Non-pigmented ciliary epithelial cell (primary cell): ENCODE measurements at places on chromosomes 13 and 19.

DNA sequence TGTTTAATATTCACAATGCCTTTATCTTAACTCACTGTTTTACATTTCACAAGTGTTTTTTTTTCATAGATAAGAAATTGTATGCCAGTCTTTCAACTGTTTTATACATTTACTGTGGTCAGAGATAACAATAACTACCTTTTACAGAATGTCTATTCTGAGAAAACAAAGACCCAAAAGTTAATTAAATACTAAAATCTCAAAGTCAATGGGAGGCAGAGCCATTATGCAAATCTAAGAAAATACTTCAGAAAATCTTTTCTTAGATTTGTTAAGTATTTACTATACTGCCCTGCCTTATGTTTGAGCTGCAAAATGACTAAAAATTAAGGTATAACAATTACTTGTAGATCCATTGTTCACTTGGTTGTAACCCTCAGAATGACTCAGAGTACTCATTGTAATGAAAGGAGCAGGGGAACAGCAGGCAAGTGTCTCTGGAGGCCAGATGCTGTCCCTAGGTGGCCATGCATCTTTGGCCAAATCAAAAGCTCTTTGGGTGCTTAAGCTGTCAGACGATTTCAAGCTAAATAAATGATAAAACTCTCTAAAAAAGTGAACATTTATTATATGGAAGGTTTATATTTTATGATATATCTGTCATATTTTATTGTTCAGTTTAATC is 770.1 kb upstream of the PCDH20 start:
- no peak for DNase-seq

- no peak for DNase-seq
Observed at GRCh38 chr19:30004403-30004802, 62.4 kb downstream of the URI1 start.

DNA sequence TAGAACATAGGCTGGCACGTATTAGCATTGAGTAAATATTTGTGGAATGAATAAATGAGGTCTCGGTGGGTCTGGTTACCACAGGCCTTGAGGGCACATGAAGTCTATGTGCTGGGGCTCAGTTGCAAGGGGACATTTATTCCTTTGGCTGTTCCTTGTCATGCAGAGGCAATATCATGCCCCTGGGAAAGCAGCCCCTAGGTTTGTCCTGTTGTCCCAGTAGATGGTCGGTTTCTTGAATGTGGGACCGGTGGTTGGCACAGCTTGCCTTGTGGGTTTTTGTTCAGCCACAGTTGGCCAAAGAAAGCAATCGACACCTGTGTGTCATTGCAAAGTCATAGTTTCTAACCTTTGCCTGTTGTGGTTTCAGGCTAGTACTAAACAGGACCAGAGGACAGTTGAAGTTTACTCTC is 24.7 kb upstream of the GPR183 start:
- no peak for DNase-seq

GRCh38 chr13:75170311-75170710 is 311.7 kb downstream of the TBC1D4 start:
- no peak for DNase-seq

DNA sequence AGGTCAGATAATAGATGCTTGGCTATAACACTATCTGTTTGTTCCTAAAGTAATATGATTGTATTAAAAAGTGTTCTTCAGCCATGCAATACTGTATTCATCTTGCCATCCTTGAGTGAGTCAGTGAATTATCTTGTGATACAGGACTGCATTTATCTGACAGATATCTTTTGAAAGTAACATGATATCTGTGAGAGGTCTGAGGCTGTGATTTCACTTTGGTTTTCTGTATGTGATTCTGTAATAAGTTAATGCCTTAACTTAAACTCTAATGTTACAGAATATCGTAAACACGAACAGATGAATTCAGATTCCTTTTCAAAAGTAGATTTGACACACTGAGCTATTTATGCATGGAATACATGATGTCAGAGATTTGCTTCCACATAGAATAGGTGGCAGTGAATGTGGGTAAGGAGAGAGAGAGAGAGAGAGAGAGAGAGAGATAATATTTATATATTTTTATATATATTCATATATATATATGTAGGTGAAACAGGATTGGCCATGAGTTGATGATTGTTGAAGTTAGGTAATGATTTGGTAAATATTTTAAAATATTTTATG is 97.9 kb upstream of the RNF113B start:
- no peak for DNase-seq

- DNase-seq: no peak
Observed at GRCh38 chr19:8206147-8207087, 2.8 kb upstream of the CERS4 start.

GRCh38 chr13:26517936-26518335 is 39.5 kb upstream of the WASF3 start:
- no peak for DNase-seq

DNA sequence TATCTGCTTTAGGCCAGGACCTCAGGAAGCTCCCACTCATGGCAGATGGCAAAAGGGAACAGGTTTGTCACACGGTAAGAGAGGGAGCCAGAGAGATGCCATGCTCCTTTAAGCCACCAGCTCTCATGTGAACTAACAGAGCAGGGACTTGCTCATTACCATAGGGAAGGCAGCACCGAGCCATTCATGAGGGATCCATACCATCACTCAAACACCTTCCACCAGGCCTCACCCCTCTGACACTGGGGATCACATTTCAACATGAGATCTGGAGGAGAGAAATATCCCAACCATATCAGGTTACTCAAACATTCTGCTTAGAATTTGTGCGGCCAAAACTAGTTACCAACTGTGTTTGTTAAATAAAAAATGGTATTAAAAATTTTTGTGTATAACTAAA is 427.0 kb downstream of the UQCRFS1 start:
- DNase-seq: no peak

DNA sequence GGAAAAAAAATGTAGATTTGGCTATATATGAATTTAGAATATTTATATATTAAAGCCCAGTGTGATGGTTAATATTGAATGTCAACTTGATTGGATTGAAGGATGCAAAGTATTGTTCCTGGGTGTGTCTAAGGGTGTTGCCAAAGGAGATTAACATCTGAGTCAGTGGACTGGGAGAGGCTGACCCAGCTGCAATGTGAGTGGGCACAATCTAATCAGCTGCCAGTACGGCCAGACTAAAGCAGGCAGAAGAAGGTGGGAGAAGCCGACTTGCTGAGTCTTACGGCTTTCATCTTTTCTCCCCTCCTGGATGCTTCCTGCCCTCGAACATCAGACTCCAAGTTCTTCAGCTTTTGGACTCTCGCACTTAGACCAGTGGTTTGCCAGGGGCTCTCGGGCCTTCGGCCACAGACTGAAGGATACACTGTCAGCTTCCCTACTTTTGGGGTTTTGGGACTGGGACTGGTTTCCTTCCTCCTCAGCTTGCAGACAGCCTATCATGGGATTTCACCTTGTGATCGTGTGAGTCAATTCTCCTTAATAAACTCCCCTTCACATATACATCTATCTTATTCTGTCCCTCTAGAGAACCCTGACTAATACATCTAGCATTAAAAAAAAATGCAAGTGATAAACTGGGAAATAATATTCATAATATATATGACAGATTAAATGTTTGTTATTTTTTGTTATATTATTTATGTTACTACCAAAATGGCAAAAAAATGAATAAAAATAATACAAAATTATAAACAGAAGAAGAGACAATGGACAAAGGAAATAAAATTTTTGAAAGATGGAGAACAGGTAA is 122.4 kb downstream of the DLEU7 start:
- DNase-seq: no peak

DNA sequence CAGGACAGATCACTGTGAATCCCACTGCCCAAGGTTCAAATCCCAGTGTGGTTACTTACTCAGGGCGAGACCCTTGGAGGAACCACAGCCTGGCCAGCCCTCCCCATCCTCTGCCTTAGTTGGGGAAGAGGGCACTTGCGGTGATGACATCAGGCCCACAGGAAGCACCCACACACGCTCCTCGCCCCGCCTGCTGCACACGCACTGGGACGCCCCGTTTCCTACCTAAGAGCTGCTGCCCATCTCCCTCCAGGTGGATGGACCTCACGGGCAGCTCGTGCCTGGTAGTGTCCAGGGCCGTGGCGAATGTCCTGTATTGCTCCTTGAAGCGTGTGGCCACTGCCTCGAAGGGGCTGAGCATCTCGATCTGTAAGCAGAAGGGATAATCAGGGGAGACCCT is 19.6 kb downstream of the HAUS8 start:
- no peak for DNase-seq

GRCh38 chr13:73932091-73932490 is 202.1 kb downstream of the KLF12 start:
- DNase-seq: no peak

DNA sequence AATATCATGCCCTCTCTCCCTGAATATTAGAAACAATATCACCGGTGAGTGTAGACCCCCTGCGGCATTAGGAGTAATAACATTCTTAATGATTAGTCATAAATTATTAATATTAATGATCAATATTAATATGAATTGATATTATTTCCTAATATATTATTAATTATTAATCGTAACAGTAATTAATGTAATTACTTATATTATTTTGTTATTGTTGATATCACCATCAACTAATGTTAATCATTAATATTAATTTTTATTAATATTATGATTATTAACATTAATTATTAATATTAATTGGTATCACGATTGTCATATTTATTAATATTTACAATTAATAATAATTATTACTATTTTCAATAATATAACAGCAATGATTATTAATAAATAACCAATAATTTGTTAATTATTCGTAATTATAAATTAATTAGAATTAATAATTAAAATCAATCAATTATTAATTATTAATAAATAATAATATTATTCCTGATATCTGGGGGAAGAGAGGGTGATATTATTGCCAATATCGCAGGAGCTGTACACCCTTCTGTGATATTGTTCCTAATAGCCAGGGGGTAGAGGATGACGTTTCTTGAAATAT is 528.8 kb upstream of the PCDH20 start:
- DNase-seq: no peak

DNA sequence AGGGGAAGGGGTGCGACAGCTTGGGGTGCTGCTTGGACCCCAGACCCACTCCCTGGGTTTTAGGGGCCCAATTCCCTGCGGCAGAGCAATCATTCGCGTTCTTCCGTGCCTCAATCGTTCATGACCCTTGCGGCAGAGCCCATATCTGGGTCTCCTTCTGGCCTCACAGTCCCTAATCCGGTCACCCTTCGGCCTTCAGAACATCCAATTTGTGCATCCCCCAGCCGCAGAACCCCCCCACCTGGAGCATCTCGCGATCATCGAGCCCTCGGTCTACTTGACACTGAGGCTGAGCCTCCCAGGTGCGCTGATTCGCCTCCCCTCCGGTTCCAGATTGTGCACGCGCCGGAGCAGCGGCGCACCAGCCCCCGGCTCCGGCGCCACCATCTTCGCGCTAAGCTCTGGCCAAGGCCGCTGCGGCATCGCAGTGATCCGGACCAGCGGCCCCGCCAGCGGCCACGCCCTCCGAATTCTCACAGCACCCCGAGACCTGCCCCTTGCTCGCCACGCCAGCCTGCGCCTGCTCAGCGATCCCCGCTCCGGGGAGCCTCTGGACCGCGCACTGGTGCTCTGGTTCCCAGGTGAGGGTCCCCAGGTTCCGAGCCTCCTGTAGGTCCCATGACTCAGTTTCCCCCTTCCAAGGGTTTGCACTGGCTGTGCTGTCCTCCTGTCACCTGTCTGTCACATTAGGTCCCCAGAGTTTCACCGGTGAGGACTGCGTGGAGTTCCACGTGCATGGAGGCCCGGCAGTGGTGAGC is 501 bp downstream of the GTPBP3 start:
- DNase-seq: no peak

DNA sequence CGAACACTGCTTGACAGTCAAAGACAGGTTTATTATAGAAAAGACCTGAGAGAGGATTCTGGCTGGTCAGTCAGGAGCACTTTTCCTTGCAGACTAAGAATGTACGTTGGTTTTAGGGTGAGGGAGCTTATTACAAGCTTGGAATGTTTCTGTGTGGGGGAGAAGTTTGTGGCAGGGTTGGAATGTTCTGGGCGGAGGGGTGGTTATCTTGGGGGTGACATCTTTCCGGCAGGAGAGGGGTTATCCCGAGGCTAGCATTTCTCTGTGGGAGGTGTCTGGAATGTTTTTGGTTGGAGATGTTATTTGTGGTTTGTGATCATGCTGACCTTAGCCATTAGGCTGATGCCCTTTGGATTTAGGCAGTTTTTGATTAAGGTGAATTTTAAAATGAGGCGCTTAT is 61.8 kb downstream of the ZNF136 start:
- DNase-seq: no peak

GRCh38 chr19:11475861-11476260 is 5.0 kb downstream of the ELAVL3 start:
- DNase-seq: no peak

- DNase-seq: peak; percentile 65
Observed at GRCh38 chr13:76879203-76879882, 6.9 kb downstream of the KCTD12 start.

- no peak for DNase-seq
Observed at GRCh38 chr13:59710996-59711701, 452.6 kb downstream of the DIAPH3 start.

DNA sequence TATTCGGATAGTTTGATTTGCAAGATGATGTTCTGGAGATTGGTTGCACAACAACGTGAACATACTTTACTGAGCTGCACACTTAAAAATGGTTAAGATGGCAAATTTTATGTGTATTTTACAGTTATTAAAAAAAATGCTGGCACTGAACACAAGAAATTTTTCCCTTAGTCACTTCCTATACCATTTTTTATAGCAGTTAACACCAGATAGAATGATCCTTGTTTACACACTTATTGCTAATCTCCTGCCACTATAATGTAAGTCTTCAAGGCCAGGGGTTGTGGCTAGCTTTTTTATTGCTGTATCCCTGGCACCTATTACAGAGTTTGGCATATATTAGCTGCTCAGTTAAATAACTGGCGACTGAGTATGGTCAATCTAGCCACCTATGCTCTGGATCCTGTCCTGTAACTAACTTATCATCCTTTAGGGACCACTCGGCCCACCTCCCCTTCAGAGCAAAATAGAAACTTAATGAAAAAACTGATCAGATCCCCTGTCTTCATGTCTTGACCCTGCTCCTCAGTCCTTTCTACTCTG is 2.0 kb upstream of the EBPL start:
- no peak for DNase-seq

- peak; percentile 99 for DNase-seq
Observed at GRCh38 chr13:105442949-105443699, 1092.3 kb downstream of the EFNB2 start.

DNA sequence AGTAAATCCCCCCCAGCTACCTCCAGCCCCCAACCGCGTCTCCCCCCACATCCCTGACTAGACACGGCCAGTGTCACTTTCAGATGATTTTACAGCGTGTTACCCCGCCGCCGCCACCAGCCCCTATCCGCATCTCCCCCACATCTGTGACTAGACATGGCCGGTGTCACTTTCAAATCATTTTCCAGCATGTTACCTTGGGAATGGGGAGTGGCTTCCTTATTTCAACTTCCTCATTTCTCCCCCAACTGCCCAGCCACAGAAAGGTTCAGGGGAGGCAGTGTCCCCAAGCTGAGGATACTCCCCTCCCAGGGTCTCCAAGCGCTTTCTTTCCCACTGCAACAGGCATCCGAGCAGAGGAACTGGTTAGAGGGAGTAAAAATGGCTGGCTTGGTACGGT is 18.4 kb downstream of the ADGRL1 start:
- no peak for DNase-seq

- DNase-seq: peak; percentile 80
Observed at GRCh38 chr13:44237276-44237767, 136.3 kb upstream of the SERP2 start.

GRCh38 chr13:107866032-107866940 is 349.1 kb downstream of the LIG4 start:
- no peak for DNase-seq
